ENCODE measurements at places on chromosomes 12 and 14.

- DNase-seq, result no peak
Measured at GRCh38 chr14:68284333-68284732, 464.8 kb downstream of the RAD51B start.

DNA sequence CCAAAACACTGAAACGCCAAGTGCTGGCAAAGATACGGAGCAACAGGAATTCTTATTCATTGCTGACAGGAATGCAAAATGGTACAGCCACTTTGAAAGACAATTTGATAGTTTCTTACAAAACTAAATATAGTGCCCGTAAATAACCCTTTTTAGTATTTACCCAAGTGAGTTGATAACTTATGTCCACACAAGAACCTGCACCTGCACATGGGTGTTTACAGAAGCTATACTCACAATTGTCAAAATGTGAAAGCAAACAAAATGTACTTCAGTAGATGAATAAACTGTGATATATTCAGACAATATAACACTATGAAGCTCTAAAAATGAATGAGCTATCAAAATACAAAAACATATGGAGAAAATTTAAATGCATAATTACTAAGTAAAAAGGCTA lies 86.6 kb downstream of the ATXN7L3B start:
- DNase-seq, result no peak

- DNase-seq, result no peak
Measured at GRCh38 chr14:103007555-103007954, 49.8 kb downstream of the CDC42BPB start.

- no peak for DNase-seq
Measured at GRCh38 chr14:29262979-29263378, 496.4 kb downstream of the FOXG1 start.
